Activated CD8-positive, alpha-beta memory T cell treated with anti-CD3 and anti-CD28 coated beads, Interleukin-2, amount 50 U/mL, for 48 hours (primary cell): ENCODE measurements at places on chromosomes 1 and 21.

- DNase-seq, result no peak
Observed at GRCh38 chr1:23403038-23403336, 21.6 kb downstream of the TCEA3 start.

- DNase-seq, result no peak
Observed at GRCh38 chr1:8397511-8397910, 79.6 kb downstream of the SLC45A1 start.

GRCh38 chr1:224513383-224513782 is 78.8 kb upstream of the WDR26 start:
- DNase-seq, result no peak

DNA sequence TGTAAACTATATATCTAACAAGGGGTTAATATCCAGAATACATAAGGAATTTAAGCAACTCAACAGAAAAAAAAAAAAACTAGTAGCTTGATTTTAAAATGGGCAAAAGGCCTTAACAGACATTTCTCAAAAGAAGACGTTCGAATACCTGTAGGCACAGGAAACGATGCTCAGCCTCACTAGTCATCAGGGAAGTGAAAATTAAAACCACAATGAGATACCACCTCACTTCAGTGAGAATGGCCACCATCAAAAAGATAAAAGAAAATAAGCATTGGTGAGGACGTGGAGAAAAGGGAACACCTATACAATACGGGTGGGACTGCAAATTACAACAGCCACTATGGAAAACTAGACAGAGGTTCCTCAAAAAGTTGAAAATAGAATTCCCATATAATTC is 37.3 kb downstream of the NPHP4 start:
- no peak for DNase-seq

DNA sequence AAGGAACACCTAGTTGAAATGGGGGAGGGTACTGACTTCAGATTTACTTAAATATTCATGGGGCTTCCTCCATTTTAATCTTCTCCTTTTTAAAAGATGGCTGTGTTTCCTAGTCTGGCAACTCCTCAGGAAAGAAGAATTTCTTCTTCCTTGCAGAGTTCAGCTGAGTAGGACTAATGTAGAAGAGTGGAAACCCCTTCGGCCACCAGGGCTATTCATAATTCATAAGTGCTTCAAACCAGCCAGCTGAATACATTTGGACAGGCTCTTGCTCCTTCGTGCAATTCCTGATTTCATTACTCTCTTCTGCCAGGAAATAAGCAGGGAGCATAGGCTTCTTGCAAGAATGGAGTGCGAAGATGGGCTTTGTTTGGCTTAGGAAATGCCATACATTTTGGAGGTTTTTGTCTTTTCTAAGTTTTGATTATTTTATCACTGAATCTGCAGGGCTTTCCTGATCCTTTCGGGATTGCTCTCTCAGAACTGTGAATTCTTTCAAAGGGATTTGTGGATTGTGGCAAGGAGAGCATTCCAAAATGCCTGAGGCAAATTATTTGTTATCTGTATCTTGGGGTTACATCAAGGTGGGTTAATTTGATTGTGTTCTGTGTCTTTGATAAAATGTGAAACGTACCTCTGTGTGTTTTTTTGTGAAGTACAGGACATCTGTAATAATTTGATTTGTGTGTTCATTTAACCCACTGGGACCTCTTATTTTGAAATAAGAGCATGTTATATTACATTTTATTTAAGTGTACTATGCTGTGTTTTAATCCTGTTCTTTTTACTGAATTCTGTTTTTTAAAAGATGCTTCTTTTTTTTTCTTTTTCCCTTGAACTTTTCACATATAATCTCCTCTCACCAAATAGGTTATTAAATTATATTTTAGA is 179.4 kb upstream of the SGIP1 start:
- DNase-seq, result no peak

GRCh38 chr1:109634292-109634691 is 14.7 kb downstream of the AMPD2 start:
- DNase-seq, result no peak

- DNase-seq, result no peak
Observed at GRCh38 chr1:204591473-204592090, 75.4 kb downstream of the MDM4 start.

GRCh38 chr1:173354937-173355280 is 122.2 kb upstream of the PRDX6 start:
- no peak for DNase-seq
